ENCODE measurements at places on chromosomes 11 and 22. TPM values are rescaled to one million over a fixed set of nuclear protein-coding genes. Genes with fewer than 3 reads are reported as not detected.

- DNase-seq = no peak
Observed at GRCh38 chr11:4830909-4831308, 9.8 kb downstream of the OR51F2 start.

Gene OR6A2
- 0.06 TPM for total RNA-seq

Gene CCDC188
- total RNA-seq = 0.83 TPM

- no peak for DNase-seq
Observed at GRCh38 chr11:100680070-100680469, 7.0 kb upstream of the ARHGAP42 start.

- DNase-seq = no peak
Observed at GRCh38 chr11:42175203-42175602, 715.8 kb upstream of the LRRC4C start.

- no peak for DNase-seq
Observed at GRCh38 chr22:24760708-24761306, 13.7 kb downstream of the PIWIL3 start.

Gene ZNF214
- total RNA-seq = 4.1 TPM

Gene KRTAP5-11
- total RNA-seq = not detected

DNA sequence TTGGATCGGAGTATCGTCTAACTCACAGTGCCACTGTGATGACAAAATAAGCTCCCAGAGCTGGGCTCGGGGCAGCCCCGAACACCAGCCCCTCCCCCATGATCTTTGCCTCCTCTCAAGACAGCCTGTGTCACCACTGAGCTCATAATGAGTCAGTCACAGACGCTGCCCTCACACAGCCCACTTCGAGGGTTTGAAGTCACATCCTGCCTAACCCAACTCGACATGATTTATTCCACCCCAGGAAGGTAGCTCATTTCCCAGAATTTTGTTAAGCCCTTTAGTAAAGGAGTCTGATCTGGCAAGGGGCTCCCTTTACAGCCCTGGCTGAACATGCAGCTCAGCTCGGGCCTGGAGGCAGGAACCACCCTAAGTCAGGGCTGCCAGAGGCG, 22.8 kb downstream of the MYH9 start:
- peak; percentile 75 for DNase-seq

Gene CASP12
- total RNA-seq = 2.0 TPM

Gene SMIM35
- total RNA-seq = not detected

Gene DLG2
- 4.4 TPM for total RNA-seq

DNA sequence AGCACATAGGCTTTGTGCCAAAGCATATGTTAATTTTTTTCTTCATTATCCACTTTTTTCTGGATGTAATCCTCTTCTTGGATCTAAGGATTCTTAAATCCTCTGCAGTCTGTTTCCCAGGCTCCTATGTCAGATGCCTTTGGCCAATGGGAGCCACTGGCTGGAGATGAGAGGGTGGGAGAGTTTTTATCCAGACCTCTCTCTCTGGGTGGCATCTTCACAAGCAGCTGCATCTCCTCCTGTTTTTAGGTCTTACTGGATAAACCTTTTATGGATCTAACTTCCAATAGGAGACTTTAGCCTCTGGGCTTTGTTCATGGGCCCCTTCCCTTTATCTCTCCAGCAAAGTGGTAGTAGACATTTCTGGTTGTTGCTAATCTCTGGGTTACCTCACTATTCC, 22.4 kb upstream of the MPPED2 start:
- no peak for DNase-seq

Gene ANKK1
- total RNA-seq = 0.29 TPM

- no peak for DNase-seq
Observed at GRCh38 chr11:126059238-126059781, 3.4 kb downstream of the CDON start.

Measured in mucosa of gallbladder (tissue), 1 donor.